ENCODE measurements at places on chromosomes 6 and 20. TPM values are rescaled to one million over a fixed set of nuclear protein-coding genes. Genes with fewer than 3 reads are reported as not detected.

- no peak for DNase-seq
Observed at GRCh38 chr6:122422614-122423267, 23.3 kb downstream of the HSF2 start.

- no peak for DNase-seq
Observed at GRCh38 chr20:23412026-23412425, 9.3 kb downstream of the NAPB start.

- no peak for DNase-seq
Observed at GRCh38 chr20:8658103-8658502, 410.8 kb upstream of the PLCB4 start.

- no peak for DNase-seq
Observed at GRCh38 chr6:170284126-170284773, 6.6 kb downstream of the DLL1 start.

EPHA7 gene
- 0.07 TPM for polyA plus RNA-seq

PLCB4 gene
- polyA plus RNA-seq = 9.3 TPM

- no peak for DNase-seq
Observed at GRCh38 chr6:73766040-73766439, 70.0 kb downstream of the CD109 start.

PRRC2A gene
- polyA plus RNA-seq = 138 TPM

DNA sequence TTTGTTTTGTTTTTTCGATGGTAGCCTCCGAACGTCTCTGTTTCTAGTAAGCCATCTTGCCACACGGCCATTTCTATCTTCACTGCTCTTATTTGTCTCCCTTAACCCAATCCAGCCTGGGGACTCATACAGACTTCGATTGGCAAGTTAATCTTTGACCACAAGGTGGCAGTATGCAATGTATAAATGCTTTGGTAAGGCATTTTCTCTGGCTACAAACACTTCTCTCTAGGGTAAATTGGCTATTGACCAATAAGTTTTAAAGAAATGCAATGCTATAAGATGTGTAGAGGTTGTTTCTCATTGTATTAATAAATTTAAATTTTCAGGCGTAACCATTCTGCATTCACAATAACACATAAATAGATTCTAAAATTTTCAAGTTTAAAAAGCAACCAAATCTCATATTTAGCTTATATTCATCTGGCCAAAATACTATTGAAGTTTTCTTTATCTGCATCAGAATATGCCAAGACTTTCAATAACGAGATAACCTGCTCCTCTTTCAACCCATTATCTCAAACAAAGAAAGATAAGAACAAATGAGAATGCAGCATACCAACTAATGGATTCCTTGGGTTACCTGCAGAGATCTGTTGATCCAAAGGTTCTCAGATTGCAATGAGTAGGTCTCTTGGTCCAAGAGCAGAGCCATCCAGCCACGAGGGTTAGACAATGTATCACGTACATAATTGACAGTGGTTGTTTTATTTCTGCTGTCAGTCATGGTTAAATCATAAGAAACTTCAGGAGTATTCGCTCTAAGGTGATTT lies 231.9 kb downstream of the PKHD1 start:
- no peak for DNase-seq

DNA sequence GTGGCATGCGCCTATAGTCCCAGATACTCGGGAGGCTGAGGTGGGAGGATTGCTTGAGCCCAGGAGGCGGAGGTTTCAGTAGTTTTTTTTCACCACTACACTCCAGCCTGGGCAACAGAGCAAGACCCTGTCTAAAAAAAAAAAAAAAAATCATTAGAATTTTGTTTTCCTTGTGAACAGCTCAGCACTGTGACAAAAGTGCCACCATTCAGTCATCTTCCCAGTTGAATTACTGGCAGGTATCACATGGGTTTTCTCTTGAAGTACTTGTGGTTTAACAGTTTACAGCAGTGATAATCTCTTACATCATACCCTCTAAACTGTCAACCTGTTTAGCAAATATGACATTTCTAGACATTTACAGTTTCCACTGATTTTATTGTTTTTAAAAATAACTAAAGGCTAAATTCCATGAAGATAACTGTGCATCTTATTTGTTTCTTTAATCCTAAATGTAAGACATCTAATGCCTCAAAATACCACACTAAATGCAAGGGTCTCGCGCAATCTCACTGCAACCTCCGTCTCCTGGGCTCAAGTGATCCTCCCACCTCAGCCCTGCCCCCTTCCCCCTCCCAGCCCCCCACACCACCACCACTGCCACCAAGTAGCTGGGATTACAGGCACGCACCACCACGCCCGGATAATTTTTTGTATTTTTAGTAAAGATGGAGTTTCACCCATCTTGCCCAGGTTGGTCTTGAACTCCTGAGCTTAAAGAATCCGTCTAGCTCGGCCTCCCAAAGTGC lies 7.0 kb downstream of the TRPC4AP start:
- no peak for DNase-seq

DNA sequence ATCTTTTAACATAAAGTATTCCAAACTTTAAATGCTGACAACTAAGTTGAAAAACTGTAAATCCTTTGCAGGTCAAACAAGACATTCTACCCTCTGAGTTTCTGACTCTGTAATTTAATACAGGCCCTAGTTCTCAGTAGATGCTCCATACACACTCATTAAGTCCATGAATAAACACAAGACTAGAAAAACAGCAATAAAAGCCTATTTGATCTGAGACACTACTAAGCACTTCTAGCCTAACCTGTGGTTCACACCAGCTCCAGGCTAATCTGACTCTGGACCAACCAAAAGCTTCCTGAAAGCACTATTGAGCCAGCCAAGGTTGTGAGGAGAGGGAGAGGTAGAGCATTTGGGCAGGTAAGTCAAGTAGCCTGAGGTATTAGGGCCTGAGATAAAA lies 103.9 kb downstream of the EPM2A start:
- DNase-seq = no peak
